ENCODE measurements at places on chromosomes 7 and 10.

DNA sequence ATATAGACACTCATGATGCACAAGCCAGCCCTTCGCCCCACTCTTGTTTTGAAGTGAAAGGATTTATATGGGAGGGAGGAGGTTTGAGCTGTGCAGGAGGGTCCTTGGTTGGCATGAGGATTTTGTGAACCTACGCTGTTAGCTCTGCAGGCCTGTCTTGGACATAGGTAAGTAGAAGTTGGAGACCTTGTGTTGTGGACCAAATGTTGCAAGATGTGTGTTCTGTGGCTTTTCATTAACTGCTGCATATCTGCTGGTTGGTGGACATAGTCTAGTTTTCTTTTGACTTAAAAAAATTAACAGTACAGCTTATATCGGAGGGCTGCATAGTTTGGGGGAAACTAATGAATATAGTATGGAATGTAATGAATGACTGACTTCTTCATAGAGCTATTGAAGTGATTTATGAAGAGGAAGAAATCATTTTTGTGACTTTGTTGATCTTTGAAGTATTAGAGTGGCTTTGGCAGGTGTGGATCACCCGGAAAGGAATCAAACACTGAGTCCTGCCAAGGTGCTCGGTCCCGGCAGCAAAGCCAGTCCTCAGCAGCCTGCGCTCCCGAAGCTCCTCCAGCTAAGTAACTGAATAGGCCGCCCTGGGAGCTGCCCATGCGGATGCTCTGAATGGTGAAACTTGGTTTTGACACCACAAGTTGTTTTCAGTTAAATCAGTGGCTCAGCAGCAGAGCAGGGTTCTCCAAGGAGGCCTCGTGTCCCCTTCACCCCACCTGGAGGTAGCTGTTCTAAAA, 3.2 kb downstream of the MGMT start:
- DNase-seq, result no peak

DNA sequence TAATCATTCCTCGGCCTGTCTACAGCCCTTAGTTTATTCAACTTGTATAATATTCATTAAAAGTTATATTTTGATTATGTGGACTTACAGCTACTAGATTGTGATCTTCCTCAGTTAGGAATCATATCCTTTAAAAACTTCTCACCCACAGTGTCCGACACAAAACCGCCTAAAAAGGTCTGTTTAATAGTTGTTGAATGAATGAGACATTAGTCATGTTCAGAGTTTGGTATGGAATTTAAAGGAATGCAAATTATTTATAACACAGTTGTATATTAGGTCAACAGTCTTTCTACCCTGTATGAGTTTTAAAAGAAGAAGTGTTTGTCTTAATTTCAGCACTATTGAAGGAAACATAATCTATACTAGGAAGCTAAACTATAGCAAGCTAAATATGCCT, 390.0 kb downstream of the ARL4A start:
- DNase-seq, result no peak

DNA sequence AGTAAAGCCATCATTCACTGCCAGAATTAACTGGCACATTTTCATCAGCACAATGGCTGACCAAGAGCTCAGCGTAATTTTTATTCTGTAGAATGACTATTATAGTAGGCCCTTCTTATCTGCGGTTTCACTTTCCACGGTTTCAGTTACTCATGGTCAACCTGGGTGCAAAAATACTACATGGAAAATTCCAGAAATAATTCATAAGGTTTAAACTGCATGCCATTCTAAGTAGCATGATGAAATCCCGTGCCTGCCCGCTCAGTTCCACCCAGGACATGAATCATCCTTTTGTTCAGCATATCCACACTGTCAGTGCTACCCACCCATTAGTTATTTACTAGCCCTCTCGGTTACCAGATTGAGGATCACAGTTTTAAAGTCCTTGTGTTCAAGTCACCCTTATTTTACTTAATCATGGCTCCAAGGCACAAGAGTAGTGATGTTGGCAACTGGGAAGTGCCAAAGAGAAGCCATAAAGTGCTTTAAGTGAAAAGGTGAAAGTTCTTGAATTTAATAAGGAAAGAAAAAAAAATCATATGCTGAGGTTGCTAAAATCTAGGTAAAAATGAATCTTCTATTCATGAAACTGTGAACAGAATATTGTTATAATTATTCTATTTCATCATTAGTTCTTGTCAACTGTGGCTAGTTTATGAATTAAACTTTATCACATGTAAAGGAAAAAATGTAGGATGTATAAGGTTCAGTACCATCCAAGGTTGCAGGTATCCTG, 204.9 kb downstream of the DOCK4 start:
- no peak for DNase-seq

GRCh38 chr10:42987121-42987541, 89.7 kb upstream of the RET start:
- peak; percentile 11 for DNase-seq

DNA sequence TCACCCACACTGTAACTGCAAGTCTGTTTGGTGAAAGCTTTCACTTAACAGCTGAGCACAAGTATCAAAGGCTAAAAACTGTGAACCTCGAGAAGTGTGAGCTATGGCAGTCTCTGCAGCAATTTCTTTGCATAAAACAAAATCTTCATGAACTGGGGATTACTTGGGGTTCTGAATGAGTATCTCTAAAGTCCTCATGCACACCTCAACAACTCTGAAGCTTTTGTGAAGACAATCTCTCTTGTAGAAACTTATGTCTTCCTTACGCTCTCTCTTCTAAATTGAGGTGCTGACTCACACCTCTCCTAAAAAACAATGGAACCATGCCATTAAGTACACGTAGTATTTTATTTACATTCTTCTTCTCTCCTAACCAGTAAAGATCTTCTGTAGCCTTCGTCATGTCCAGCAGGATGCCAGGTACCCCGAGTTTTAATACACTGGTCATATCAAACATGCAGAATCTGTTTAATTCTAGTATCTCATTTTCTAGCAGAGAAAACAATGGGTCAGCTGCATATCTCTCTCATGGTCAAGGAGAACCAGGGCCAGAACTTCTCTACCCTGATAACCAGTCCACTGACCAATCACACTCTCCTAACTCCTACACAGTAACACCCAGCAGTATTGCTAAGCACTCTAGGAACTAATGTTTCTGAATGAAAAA, 76.9 kb downstream of the UBE2H start:
- DNase-seq, result no peak

DNA sequence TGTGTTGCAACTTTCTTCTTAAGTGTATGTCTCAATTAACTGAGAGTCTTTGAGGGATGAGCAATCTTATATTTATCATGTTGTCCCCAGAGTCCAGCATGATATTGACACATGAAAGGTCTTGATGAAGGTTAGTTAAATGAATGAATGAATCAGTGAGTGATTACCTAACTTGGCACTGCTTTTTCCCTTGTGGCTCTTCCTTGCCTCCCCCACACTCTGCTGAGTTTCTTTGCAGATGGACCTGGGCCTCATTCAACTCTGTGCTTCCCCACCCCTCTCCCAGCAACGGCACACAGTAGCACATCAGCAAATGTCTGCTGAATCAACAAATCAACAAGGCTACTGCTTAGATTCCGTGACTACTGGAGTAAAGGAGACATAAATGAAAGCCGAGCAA, 235.1 kb upstream of the CXCL12 start:
- no peak for DNase-seq

GRCh38 chr7:157855452-157856213, 518.8 kb downstream of the DNAJB6 start:
- DNase-seq, result no peak

DNA sequence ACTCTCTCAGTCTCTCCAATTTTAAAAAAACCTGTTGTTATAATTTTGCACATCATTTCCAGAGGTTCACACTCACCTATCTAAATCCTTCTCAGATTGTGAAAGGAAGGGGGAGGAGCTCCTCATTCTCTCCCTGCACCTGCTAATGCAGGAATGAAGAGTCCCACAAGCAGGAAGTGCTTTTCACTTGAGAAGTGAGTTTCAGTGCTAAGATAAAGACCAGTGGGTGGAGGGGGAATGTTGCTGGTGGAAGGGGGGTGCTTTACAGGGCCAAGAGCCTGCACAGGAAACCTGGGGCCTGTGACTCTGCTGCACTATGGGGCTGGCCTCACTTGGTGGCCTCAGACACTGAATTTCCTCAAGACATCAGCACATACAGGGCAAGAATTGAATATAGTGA, 176.4 kb downstream of the PTPN20 start:
- no peak for DNase-seq

DNA sequence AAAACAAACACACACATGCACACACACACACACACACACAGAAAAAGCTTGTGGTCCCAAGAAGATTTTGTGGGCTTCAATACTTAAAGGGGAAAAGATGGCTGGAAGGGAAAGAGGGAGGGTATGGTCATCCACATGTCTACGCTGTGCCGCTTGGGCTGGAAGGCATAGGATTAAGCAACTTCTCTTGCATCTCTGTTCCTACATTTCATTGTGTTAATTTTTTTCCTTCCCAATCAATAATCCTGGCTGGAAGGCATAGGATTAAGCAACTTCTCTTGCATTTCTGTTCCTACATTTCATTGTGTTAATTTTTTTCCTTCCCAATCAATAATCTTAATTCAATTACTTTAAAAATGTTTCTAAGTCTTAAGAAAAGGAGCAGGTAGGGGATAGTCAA, 30.6 kb downstream of the C10orf120 start:
- DNase-seq, result no peak

GRCh38 chr7:105581066-105581811, at the start of gene EFCAB10:
EFCAB10 (minus strand) TSS chr7:105581493; CDS start chr7:105581463, 30 bp downstream.
- no peak for DNase-seq

- no peak for DNase-seq
Observed at GRCh38 chr7:27154901-27155815, 1.3 kb downstream of the HOXA7 start.

DNA sequence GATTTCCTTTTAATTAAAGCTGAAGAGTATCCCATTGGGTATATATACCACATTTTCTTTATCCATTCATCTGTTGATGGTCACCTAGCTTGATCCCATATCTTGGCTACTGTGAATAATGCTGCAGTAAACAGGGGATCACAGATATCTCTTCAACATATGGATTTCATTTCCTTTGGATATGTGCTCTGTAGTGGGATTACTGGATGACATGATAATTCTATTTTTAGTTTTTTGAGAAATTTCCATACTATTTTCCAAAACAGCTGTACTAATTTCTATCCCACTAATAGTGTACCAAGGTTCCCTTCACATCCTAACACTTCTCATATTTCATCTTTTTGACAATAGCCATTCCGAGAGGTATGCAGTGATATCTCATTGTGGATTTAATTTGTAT, 48.8 kb upstream of the PRPS1L1 start:
- no peak for DNase-seq

GRCh38 chr10:122020226-122020625, 31.3 kb downstream of the TACC2 start:
- no peak for DNase-seq

DNA sequence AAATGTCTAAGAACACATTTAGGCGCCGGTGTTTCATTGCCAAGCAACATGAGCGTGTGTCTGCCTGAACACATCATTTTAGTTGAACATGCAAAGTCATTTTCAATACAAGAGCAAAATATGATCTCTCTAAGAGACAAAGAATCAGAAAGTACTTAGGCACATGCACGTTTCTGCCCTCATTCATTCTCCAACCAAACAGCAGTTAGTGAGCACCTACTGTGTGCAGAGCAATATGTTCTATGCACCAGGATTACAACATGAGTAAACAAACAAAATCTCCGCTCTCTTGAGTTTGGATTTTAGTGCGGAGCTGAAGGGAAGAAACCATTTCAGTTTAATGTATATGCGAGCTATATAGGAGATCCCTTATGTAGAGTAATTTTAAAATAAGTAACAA, 71.6 kb upstream of the KLF6 start:
- no peak for DNase-seq

GRCh38 chr10:90983914-90984549, 63.1 kb upstream of the ANKRD1 start:
- no peak for DNase-seq

DNA sequence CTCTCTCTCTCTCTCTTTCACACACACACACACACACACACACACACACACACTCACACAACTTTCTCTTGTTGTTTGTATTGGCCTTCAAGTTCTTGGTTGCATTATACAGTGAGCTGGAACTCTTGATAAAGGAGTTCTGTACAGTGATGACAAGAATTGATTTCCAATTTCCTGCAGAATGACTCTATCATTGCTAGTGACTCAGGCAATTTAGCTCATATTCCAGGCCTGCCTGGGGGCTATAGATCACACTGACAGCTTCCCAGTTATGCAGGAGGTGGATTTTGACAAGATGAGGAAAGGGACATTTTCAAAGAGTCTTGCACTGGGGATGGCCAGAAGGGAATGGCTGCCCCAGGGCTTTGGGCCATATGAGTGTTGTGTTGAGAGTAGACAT, 508.8 kb downstream of the TYW1 start:
- DNase-seq, result no peak

- no peak for DNase-seq
Observed at GRCh38 chr7:17535776-17536175, 237.3 kb downstream of the AHR start.

DNA sequence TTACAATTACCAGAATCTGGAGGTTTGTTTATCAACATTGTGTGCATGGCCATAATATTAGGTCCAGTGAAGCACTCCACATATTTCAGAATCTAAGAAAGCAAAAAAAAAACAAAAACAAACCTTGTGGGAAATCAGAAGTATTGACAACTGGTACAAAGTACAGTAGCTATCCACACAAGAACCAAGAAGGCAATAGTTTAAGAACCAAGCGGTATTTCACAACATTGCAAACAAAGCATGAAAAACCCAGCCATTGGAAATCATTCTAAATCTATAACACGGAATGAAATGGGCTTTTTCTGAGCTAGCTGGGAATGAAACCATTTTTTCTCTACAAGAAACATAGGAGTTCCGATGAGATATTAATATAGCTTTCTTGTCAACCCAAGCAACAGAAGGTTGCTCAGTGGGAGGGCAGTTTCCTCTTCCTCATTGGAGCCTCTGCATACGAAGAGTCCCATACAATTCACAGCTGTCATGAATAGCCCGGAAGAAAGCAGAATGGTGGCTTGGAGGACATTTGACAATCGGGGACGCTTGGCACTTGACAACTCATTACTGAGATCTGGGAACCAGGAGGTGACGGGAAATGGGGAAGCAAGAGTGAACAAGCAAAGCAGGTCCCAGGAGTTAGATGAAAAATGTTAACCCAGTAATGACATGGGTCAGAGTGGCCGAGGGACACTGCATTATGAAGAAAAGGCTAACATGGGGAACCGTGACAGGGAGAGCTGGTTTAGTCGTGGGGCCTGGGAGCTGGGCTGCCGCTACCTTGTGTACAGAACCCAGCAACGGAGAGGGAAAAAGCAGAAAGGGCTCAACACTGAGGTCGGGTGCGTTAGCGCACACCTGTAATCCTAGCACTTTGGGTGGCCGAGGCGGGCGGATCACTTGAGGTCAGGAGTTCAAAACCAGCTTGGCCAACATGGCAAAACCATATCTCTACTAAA, 7.8 kb downstream of the PHYH start:
- no peak for DNase-seq

DNA sequence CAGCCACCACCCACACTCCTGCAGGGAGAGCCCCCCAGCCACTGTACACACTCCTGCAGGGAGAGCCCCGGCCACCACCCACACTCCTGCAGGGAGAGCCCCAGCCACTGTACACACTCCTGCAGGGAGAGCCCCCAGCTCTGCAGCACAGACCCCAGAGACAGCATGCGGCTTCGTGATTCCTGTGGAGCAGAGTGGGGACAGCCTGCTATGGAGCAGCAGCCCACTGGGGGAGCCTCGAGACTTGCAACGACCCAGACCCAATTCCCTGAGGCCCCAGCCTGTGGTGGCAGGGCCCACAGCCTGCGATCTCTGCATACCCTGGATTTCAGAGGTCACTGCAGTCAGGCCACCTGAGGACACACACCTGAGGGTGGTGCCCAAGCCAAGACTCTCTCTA, 523.1 kb downstream of the DNAJB6 start:
- no peak for DNase-seq

GRCh38 chr7:56007891-56008290, 43.4 kb downstream of the PSPH start:
- no peak for DNase-seq

GRCh38 chr10:33331379-33331694, 3.1 kb downstream of the NRP1 start:
- DNase-seq, result no peak
